ENCODE measurements at places on chromosomes 6 and 20. TPM values are rescaled to one million over a fixed set of nuclear protein-coding genes. Genes with fewer than 3 reads are reported as not detected.

The C6orf163 gene
- total RNA-seq, result 1.4 TPM

The DLL1 gene
- not detected for total RNA-seq

The XKR7 gene
- not detected for total RNA-seq

The SOBP gene
- total RNA-seq, result 0.16 TPM

The ADGB gene
- not detected for total RNA-seq

The ZNF334 gene
- 0.24 TPM for total RNA-seq

The CCND3 gene
- total RNA-seq, result 204 TPM

The CSTF1 gene
- total RNA-seq, result 48.9 TPM

The SALL4 gene
- total RNA-seq, result 0.11 TPM

The SCRT2 gene
- 0.75 TPM for total RNA-seq

GRCh38 chr20:36599912-36600345, 5.7 kb upstream of the RAB5IF start:
- DNase-seq, result no peak

DNA sequence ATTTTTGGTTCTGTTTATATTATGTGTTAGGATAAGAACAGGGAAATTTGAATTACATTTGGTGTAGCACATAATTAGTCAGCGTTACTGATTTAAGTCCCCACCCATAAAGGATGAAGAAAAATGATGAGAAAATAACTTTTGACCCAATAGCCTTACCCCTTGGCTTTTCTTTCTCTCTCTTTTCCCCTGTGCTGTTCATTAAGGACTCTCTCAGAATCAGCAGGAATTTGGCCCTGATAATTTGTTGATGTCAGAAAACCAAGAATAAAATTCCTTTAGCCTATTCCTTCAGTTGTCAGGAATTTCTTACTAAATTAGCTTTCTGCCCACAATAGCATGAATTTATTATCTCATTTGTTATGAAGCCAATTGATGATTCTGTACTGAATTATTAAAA, 18.5 kb downstream of the PLCB1 start:
- DNase-seq, result no peak

DNA sequence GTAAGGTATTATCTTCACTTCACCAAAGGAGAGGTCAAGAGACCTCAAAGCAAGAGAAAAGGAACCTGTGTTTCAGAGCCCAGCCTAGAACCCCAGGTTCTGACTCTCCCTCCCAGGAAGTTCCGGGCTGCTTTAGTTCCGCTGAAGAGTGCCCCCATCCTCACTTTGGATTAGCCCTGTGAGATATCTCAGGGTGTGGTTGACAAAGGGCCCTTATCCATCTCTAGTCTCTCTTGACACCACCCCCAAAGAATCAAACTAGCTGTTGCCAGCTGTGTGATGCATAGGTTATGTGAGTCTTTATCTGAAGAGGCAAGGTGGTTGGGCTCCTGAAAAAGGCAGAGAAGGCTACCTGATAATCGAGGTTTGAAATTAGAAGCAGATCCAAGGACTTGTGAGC, 20.6 kb downstream of the BRPF3 start:
- DNase-seq, result peak; percentile 32

DNA sequence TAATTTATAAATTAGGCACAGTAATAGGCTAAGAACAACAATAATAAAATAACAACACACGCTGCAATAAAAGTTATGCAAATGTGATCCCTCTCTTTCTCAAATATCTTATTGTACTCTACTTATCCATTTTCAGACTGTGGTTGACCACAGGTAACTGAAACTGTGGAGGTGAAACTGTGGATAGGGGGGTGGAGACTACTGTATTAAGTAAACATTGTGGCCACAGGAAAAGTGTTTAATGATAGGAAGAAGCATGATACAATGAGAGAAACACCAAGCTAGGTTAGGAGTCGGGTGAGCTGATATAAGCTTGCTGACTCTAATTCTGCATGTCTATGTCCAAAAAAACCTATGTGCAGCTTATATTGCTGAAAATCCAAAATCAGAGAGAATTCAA, 23.0 kb downstream of the NHLRC1 start:
- no peak for DNase-seq

DNA sequence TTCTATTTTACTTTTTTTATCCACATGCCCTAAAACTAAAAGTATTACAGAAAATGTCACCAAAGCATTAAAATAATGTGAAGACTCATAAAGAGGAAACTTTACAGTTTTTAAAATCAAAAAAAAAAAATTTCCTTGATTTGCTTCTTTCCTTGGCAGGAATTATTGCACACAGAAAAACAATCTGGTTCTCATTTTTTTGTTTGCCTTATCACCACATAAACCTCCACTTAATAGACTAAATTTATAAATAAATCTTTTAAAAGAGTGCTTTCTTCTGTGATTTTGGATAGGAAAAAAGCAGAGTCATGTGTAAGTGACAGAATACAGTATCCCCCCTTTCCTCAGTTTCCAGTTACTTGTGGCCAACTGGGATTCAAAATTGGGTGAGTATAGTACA, 695.1 kb upstream of the CITED2 start:
- no peak for DNase-seq

DNA sequence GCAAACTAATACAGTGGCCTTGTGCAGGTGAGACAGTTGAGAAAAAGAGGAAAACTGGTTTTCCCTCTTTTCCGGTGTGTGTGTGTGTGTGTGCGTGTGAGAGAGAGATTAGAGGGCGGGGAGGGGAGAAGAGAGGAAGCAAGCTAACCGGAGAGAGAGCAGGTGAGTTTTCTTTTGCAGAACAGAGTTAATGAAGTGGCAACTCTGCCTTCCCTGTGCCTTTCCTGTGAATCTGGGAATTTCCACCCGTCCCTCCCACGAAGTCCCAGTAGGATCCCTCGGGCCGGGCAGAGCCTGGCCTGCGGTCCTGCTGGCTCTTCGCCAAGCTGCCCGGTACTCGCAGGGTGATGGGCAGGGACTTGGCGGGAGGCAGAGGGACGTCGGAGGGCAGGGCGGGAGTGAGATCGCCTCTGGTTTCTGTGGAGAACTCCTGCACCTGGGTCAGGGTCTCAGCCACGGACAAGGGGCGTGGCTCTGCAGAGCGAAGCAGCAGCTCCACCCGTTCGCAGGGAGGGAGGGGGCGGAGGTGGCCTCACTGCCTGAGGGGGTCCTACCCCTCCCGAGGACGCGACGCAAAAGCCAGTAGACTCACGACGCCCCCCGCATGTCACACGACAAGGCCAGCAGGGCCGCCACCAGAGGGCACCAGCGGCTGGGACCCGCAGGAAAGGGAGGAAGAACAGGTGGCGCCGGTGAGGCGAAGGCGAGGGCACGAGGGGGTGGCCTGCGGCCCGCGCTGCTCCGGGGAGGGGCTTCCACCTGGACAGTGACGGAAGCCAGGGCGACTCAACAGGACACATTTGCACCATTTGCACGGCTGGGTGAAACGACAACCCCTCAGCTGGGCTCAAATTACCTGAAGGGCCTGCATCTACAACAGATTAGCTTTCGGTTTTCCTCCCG, 51.2 kb upstream of the RNF182 start:
- peak; percentile 88 for DNase-seq

DNA sequence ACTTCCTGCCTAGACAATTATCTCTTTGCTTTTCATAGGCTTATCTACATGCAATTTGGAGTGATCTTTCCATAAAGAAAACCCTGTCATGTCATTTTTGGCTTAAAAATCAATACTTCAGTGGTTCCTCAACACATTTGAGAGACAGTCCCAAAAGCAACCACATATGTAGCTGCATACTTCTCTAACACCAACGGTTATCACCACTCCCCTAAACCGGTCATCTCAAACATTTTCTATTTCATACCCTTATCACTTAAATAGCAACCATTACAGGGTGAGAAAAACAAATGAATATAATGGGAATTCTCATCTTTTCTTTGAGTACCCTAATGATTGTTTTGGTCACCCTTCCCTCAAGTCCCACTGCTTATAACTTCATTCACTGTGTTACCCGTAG, 5.1 kb downstream of the GLO1 start:
- no peak for DNase-seq

- DNase-seq, result no peak
Measured at GRCh38 chr6:81511423-81511822, 241.1 kb downstream of the TENT5A start.

DNA sequence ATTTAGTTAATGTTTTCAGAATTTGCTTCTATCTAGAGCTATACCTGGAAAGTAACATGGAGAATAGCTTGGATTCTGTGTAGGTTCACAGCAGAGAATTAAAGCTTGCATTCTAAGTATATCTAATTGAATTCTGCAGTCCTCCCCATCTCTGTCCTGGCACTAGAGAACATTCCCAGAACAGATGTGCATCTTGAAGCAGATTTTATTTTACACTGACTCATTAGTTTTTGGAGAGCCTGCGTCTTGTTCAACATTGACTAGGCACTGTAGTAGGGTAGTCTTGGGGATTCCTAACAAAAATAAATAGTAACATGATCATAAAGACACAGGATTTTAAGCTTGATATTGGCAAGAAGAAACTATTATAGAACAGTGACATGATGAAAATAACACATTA, 36.2 kb upstream of the BAG2 start:
- no peak for DNase-seq

- no peak for DNase-seq
Measured at GRCh38 chr6:150310539-150310938, 58.3 kb upstream of the IYD start.

DNA sequence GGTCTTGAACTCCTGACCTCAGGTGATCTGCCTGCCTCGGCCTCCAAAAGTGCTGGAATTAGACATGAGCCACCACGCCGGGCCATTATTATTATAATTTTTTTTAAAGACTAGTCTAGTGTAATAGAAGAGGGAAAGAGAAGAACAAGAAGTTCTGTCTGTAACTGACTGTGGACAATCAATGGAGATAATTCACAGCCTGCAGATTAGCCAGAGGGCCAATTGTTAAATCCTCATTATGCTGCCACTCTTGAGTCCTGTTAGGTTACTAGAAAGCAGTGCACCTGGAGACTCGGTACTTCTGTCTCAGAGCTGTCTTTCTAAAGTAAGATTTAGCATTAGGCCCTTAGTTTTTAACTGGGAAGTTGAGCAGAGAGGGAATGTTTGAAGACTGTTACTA, 37.5 kb downstream of the CARMIL1 start:
- DNase-seq, result no peak

DNA sequence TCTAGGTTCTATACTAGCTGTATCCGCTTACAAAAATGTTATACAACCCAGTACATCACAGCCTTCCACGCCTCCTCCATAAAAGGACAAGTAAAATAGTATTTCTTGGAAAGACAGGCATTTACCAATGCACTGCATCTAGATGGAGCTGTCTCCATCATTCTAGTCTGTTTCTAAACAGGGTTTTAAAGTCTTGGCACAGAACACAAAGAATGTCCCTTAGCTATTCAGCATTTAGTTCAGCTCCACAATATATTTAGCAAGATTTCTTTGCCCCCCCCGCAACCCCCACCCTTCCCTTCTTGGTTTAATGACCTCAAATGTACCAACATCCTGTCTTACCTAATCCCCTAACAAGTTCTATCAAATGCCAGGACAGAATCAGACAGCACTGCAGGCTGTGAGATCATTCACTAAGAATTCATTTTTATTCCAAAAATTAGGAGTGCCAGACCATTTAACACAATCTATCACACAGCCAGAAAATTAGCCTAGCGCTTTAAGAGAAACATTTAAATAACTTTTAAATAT, 198.6 kb downstream of the BACH2 start:
- DNase-seq, result no peak

DNA sequence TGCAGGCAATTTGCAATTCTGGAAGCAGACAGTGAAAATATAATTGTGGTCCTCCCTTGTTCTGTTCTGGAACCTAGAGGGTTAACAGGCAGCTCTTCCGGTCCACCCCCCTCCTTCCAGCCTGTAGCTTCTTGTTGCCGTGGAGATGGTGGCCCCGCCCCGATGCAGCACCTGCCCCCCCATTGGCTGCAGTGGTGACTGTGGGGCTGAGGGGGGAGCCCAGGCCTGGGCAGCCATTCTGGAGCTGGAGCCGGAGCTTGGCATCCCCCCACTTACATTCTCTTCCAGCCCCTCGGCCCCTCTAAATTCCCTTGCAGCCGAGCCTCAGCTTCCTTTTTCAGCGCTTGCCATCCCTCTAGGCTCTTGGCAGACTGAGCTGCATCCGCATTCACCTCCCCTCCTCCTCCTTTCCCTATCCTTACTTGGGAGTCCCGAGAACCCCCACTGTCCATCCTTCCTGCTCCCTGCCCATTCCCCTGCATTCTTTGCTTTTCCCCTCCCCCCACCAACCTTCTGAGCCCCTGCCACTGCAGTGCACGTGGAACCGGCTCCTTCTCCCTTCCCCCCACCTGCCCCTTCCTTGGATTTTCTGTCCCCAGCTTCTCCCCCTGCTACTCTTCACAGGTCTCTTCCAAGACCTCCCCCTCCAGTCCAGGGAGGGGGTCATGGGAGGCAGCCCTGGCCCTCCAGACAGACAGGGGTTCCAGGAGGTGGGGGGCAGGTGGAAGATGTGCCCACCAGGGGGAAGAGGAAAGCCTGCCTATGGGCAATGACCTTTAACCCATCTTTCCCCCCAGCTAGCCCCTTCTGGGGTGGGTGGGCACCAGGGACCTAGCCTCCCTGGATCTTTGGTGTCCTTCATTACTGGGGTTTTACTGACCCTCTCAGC, 11.4 kb downstream of the SYNGAP1 start:
- DNase-seq, result peak; percentile 90

- DNase-seq, result no peak
Measured at GRCh38 chr6:121677571-121677970, 242.1 kb downstream of the GJA1 start.

DNA sequence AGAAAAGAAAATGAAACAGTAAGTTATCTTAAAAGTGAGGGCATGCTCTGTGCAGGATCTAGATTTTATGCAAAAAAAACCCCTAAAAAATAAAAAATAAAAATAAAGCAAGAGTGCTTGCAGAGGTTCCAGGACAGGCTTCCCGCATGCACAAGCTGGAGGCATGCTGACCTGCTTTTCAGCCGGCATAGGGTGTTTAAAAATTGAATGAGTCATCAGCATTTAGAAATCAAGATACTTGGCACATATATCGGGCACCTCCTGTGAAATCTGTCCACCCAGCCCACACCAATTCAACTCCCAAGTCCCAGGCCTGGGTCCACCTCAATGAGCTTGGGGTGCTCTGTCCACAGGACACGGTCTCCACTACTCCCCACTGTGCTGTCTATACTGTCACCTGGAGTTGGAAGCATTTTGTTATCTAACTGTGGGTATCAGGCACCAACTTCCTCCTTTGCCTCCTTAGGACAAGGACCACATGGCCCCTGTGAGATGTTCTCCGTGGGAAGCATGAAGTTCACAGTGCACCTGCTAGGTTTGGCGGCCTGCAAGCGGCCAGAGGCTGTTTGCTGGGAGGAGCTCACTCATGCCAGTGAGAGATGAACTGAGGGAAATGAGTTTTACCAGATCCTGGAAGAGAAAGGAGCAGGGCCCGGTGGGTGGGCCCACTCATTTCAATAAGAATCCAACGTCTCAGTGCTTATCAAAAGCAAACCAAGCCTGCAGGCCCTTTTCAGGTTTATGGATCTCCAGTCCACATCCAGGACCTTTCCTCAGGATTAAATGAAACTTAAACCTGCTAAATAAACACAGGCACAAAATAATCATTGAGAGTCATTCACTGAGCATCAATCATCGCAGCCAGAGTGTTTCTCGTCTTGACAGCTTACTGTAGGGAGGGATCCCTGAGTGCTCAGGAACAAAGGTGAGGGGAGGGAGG, 121.1 kb downstream of the FOXA2 start:
- no peak for DNase-seq

DNA sequence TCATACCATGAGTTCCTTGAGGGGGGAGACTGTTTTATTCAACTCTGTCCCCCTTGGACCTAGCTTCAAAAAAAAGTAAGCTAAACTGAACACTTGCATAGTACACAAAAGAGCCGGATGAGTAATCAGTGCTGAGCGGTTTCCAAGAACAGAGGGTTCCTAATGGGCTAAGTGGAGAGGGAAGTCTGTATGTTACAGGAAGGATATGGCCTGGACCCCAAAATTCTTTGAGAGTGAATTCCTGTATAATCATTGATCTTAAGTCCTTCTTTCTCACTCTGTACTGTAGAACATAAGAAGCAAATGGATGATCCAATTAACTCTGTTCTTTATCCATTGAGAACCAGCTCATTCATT, 324.7 kb upstream of the CNR1 start:
- DNase-seq, result no peak
